ENCODE measurements at places on chromosomes 1 and 21.

DNA sequence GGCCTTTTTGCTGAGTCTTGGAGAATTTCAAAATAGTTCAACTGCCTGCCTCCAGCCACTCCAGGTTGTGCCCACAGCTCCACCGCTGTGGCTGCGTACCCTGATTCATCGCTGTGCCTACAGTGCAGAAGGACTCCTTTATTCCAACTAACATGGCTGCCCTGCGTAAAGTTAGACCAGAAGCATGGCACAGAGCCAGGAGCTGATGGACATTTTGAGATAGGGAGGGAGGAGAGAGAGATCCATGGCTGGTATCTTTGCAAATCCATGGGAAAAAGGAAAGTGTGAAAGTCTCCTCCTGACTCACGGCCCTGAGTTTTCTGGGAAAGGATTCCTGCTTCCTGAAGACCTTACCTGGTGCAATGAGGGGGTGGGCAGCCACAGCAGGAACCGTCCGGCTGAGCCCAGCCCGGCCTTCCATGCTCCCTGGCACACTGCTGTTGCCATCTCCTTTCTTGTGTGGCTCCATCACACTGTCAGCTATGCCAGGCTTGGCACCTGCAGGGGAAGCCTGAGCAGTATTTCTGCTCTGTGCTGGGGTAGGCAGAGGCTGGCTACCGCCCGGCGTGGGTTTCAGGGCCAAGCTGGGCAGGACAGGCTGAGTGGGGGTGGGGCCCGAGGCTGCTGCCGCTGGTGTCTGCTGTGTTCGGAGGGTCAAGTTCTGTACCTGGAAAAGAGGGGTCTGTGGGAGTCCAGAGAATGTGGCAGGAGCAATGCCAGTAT is 46.0 kb upstream of the A3GALT2 start:
- DNase-seq = no peak

DNA sequence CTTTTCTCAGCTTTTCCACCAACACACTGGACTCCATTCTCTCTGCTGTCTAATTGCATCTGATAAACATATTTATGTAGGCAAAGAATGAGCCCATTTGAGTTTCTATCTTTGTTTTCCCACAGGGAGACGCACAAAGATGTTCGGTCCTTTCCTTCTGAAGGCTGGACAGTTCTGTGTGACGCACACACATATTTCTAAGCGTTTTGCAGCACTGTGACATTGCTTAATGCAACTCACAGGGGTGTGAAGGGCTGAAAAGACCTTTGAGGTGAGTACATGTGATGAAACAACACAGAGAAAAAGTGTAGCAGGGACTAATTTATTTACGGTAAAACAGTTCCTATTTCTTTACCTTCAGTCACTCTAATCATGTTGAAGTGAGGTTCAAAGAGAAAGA is 323.1 kb upstream of the RUNX1 start:
- DNase-seq = no peak

DNA sequence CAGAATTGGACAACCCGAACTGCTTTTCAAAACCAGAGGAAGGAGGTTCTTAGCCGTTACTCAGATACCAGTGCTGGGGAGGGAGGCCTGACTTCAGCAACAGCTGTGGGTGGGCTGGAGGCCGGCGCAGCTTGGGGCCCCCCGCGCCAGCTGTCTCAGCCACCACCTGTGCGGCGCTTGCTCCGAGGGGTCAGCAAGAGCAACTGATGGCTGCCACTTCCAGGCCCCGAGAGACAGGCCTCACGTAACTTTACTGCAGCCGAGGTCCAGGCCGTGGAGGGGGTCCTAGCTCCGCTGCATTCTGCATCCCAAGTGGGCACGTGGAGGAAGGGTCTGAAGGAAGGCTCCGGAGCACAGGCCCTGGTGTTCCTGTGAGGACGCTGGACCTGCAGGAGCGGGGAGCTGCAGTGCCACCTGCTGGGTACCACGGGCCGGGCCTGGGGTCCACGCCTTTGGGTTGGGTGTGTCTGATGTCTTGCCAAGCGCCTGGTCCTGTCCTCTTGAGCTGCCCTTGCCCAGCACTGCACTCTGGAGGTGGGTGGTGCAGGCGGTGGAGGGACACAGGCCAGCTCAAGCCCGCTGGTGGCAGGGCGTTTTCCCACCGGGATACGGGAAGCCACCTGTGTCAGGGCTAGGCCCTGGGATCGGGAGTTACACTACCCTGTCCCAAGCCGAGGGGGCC is 9.8 kb downstream of the THAP3 start:
- DNase-seq = peak; percentile 63

- DNase-seq = peak; percentile 90
Observed at GRCh38 chr1:32247983-32248889, 1.2 kb downstream of the FAM167B start.

GRCh38 chr1:48047116-48047515 is 49.9 kb upstream of the TRABD2B start:
- DNase-seq = no peak

DNA sequence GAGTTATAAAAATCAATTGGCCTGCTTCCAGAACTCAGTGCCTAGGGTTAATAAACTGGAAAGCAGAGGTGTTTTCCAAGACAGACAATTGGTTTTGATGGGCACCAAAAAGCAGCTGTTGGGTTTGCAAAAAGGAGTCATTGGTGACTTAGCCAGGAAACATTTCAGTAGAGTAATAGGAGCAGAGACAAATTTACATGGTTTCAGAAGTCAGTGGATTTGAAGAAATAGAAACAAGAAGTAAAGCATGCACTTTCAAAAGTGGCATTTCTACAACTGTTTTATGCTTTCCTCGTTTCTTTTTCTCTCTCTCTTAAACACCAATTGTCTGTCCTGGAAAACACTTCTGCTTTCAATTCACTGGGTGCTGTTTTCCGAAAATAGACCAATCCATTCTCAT is 87.8 kb downstream of the GLUL start:
- no peak for DNase-seq

- DNase-seq = peak; percentile 32
Observed at GRCh38 chr1:221217029-221217428, 337.8 kb downstream of the HLX start.
